Activated T-helper 17 cell treated with anti-CD3 and anti-CD28 coated beads, Interleukin-2, amount 50 U/mL, for 72 hours (primary cell): ENCODE measurements at places on chromosomes 6 and 20. TPM values are rescaled to one million over a fixed set of nuclear protein-coding genes. Genes with fewer than 3 reads are reported as not detected.
A peak's percentile ranks its signal among the peaks of the same experiment; 100 is the strongest.

KIF25 gene
- total RNA-seq, result not detected

DNA sequence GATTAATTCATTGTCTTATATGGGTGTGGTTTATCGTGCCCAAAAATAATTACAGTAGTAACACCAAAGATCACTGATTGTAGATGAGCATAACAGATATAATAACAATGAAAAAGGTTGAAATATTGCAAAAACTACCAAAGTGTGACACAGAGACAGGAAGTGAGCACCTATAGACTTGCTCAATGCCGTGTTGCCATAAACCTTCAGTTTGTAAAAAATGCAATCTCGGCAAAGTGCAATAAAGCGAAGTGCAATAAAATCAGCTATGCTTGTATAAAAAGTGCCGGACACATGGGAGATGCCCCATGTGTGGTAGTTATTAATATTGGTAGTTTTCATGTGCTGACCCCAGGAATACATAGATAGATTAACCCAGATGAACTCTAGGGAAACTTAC, 192.6 kb downstream of the NRN1 start:
- ATAC-seq, result peak; percentile 12

KCNK15 gene
- total RNA-seq, result 0.09 TPM

DNA sequence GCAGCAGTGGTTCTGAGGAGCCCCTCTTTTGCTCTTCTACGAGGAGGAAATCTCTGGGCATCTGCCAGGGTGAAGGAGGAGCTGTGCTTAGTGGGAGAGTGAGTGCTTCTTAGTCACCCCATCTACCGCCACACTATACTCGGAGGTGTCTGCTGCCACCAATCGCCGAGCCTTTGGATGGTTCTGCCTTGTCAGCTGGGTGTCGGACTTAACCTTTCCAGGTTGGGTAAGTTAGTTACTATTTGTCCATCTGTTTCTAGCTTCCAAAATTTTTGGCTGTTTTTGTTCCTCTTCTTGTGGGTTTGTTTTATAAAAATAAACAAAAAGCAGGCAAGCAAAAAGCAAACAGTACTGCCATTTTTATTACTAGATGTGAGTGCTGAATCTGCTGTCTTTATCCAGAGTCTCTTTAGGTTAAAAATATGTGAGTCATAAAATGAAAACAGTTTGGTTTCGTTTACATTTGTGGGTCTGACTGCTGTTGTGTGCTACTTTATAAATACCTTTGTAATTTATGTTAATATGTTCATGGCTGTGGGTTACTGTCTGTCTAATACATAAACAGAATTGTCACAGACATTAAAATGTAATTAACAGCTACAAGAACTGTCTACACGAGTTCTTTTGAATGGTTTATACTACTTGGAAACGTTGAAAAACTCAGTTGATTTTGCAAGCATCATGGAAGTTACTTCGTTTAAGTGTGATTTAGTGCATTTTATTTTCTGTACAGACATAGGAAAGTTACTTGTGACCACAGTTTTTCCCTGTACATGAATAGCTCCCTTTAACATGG, 89.2 kb downstream of the ARID1B start:
- ATAC-seq, result peak; percentile 83

- peak; percentile 81 for ATAC-seq
Measured at GRCh38 chr6:117548797-117549301, 53.5 kb downstream of the GOPC start.

DNA sequence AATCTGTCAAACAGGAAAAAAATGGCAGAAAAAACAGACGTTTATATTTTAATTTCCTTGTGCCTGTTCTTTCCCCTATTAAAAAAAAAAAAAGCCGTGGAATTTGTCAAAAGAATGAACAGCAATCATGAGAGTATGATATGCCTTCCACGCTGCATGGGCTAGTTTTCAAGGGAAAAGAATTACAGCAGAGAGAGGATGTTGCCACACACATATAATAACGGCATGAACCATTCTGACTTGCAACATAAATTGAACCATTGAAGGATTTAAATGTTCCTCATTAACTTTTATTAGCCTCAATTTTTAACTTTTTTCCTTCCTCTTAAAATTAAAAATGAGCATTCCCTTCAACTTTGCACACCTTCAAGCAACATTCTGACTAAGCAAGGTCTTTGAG, 301.8 kb downstream of the FOXC1 start:
- ATAC-seq, result no peak

MUCL3 gene
- not detected for total RNA-seq

- no peak for ATAC-seq
Measured at GRCh38 chr20:32479012-32479411, 106.1 kb downstream of the NOL4L start.

TMEM217 gene
- 3.5 TPM for total RNA-seq

- ATAC-seq, result no peak
Measured at GRCh38 chr20:62943396-62943795, 5.4 kb downstream of the GID8 start.

PLN gene
- 0.52 TPM for total RNA-seq

- ATAC-seq, result no peak
Measured at GRCh38 chr6:54083287-54083686, 28.0 kb upstream of the MLIP start.

DNA sequence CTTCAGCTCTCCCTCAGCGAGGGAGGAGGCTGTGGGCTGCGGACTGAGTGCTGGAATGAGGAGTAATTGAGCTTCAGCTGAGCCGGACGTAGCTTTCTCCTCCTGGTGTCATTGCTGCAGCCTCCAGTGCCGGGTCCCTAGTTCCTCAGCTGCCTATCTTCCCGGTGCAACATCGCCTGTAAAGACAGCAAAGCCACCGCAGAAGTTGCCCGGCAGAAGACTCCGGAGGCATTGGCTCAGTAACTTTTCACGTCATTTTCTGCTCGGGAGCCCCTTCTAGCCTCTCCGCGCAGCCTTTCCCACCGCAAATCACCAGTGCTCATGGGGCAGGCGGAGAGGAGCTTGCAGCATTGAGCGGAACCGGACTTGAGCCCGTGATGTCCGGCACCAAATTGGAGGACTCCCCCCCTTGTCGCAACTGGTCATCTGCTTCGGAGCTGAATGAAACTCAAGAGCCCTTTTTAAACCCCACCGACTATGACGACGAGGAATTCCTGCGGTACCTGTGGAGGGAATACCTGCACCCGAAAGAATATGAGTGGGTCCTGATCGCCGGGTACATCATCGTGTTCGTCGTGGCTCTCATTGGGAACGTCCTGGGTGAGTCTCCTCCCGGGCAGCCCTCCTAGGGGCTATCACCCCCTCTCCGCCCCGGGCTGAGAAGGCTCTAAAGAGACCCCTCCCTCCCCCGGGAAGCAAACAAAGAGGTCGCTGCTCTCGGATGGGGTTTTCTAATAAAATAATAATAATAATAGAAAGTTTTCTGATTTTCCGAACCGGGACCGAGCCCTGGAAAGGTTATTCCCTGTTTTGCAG, at the start of gene HCRTR2:
Gene HCRTR2 (plus strand): TSS at position 305 of the 816 bp plus-strand sequence. CDS start 73 bp downstream, at position 378.
- ATAC-seq, result no peak

DNA sequence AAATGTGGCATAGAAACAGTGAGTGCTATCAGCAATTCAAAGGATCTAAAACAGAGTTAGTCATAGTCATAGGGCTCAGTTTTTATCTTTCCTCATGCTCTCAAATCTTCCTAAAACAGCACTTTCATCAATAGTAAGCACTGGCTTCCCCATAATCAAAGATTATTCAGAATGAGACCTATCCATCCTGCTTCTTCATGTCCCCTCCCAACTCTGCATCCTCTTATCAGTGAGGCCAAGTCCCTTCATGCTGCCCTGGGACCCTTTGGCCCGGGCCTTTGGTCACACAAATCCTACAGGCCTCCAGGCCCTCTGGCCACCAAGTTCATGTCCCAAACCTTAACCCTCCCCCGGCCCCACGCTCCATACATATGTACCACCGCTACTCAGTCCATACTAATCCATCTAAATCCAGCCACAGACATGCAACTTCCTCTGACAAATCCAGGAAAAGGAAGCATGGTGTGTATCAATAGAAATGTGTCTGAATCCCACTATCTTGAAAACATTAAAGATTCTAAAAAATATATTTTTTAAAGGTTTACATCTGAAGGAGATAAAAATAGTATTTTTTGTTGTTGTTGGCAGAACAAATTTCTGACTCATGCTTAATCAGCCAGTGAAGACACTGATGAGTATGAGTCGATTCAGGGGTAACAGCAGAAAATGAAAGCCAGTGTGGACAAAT, 143.5 kb downstream of the PDE7B start:
- no peak for ATAC-seq

GRCh38 chr6:30554962-30555815, 1.1 kb downstream of the GNL1 start:
- ATAC-seq, result no peak

GRCh38 chr6:104702126-104702841, 157.4 kb downstream of the HACE1 start:
- ATAC-seq, result no peak

GRCh38 chr20:17771206-17772004, 71.6 kb downstream of the BANF2 start:
- no peak for ATAC-seq

- ATAC-seq, result no peak
Measured at GRCh38 chr6:132257561-132257960, 143.7 kb downstream of the MOXD1 start.

- no peak for ATAC-seq
Measured at GRCh38 chr6:30311671-30312070, 15.1 kb upstream of the TRIM39 start.

GRCh38 chr20:48149902-48150301, 364.6 kb upstream of the SULF2 start:
- no peak for ATAC-seq

DNA sequence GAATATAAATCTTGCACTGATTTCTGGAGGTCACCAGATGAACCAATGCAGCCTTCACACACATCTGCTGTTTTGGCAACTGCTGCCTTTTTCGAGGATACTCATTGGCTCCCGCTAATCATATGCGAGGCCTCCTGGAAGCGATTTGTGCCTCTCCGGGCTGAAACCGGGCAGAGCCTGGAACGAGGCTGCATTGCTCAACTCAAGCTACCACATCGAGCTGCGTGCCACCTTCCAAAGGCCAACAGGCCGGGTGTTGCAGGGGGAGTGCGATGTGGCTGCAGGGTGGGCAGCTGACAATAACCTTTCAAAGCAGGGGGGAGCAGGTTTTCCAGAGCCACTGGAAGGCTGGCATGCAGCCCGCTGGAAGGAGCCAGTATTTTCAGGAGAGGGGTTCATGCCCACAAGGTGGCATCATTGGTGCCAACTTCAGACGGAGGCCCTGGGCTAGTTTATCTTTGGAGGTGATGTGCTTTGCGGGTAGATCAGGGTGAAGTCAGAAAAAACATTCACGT, 122.6 kb upstream of the IFNGR1 start:
- peak; percentile 68 for ATAC-seq

DNA sequence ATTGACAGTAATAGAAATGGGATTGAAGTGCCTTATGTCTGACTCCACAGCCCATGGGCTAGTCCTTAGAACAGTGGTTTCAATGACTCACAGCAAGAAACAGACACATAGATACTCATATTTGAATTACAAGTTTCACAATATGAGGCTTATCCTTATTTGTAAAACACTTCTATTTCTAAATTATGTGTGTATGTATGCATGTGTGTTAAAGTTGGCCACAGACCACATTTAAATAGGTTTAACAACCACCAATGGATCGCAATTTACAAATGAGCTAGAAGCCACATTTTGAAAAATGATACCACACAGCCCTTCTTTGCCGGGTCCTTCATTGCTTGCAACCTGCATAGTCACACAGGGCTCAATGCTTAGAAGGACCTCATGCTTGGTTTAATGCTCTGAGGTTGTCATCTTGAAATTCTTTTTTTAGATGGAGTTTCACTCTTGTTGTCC, 157.8 kb upstream of the PREP start:
- peak; percentile 95 for ATAC-seq
